ENCODE measurements at places on chromosomes 7 and 10.

- peaks cover 24% of the 10 kb centered on the region for H3K27me3 ChIP-seq
- peaks cover 14% of the 10 kb centered on the region for H3K4me1 ChIP-seq
- H3K36me3 ChIP-seq = no peaks in the 10 kb centered on the region
- DNase-seq = peak; percentile 65
- H3K4me3 ChIP-seq = peak overlapping the region; percentile 42
- H3K27ac ChIP-seq = no peak overlapping the region
These were observed 5.6 kb upstream of the DKK1 start for GRCh38 chr10:52308251-52309031.

- DNase-seq = no peak
- H3K27ac ChIP-seq = no peak overlapping the region
- no peaks in the 10 kb centered on the region for H3K36me3 ChIP-seq
- H3K4me1 ChIP-seq = no peaks in the 10 kb centered on the region
These were observed 90.1 kb downstream of the GRM3 start for GRCh38 chr7:86733783-86734182.

DNA sequence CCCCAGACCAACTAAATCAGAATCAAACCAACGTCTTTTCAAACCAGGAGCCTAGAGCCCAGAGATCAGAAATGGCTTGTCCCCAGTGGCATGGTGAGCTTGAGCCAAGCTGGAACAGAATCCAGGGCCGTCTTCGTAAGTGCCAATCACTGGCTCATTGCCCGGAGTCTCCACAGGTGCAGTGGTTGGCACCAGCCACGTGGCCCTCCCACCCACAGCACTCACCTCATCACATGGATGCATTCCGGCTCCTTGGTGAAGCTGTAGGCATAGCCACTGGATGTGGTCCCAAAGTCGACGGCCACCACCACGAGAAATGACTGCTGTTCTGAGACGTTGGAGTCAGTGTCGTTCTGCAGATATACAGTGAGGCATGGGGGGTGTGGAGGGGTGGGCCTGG, 37.4 kb downstream of the HSPA12A start:
- no peak overlapping the region for H3K4me3 ChIP-seq
- H3K27me3 ChIP-seq = no peaks in the 10 kb centered on the region
- no peak overlapping the region for H3K27ac ChIP-seq
- no peaks in the 10 kb centered on the region for H3K36me3 ChIP-seq

GRCh38 chr10:10902951-10903350, 114.7 kb upstream of the CELF2 start:
- no peaks in the 10 kb centered on the region for H3K27me3 ChIP-seq
- H3K36me3 ChIP-seq = no peaks in the 10 kb centered on the region
- no peak for DNase-seq
- H3K27ac ChIP-seq = no peak overlapping the region
- no peaks in the 10 kb centered on the region for H3K4me1 ChIP-seq

DNA sequence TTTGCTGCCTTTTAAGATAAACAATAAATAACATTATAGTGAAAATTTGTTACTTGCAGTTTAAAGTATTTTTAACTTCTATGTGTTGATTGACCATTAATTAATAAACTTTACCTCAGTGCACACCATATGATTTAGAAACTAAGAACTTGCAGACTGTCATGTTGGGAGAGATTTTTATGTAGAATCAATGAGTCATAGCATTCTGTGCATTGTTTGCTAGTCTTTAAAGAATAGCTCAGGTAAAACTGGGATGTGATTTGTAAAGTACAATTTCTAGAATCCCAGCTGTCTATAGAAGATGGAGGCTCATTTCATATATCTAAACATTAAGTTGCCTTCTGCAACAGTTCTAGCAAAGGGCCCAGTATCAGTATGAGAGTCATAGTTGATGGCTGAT, 199.6 kb upstream of the SEMA3A start:
- no peak overlapping the region for H3K4me3 ChIP-seq
- no peaks in the 10 kb centered on the region for H3K4me1 ChIP-seq
- no peaks in the 10 kb centered on the region for H3K36me3 ChIP-seq
- H3K27me3 ChIP-seq = no peaks in the 10 kb centered on the region
- no peak overlapping the region for H3K27ac ChIP-seq
- DNase-seq = no peak

- no peak for DNase-seq
- H3K4me1 ChIP-seq = peaks cover 59% of the 10 kb centered on the region
- H3K27ac ChIP-seq = peak overlapping the region; percentile 75
These were observed 608 bp downstream of the ENTPD7 start for GRCh38 chr10:99659868-99660366.

DNA sequence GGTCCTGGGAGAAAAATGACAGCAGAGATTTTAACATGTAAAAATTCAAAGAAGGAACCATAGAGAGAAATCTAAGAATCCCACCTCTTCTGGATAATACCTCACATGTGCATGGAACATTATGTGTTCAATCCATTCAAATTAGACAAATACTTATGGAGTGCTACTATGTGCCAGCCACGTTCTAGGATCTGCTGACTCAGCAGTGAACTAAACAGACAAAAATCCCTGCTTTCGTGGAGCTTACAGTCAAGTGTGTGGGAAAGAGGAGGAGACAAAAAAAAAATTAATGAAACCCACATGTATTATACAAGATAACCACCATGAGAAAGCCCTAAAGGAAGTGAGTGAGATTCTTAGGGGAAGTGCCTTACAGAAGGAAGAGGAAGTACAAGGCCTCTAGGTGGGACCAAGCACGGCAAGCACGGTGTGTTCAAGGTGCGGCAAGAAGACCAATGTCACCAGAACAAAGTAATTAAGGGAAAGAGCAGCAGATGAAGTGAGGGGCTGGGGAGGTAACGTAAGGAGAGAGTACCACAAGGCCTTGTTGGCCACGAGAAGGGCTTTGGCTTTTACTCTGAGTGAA, 71.0 kb downstream of the SLC25A13 start:
- H3K4me1 ChIP-seq = no peaks in the 10 kb centered on the region
- no peaks in the 10 kb centered on the region for H3K27me3 ChIP-seq
- no peak for DNase-seq

- peaks cover 28% of the 10 kb centered on the region for H3K36me3 ChIP-seq
- H3K4me1 ChIP-seq = peaks cover 39% of the 10 kb centered on the region
- peak overlapping the region; percentile 69 for H3K4me3 ChIP-seq
- H3K27ac ChIP-seq = peak overlapping the region; percentile 80
- no peaks in the 10 kb centered on the region for H3K27me3 ChIP-seq
These were observed 457 bp downstream of the PLOD3 start for GRCh38 chr7:101216860-101217387.

DNA sequence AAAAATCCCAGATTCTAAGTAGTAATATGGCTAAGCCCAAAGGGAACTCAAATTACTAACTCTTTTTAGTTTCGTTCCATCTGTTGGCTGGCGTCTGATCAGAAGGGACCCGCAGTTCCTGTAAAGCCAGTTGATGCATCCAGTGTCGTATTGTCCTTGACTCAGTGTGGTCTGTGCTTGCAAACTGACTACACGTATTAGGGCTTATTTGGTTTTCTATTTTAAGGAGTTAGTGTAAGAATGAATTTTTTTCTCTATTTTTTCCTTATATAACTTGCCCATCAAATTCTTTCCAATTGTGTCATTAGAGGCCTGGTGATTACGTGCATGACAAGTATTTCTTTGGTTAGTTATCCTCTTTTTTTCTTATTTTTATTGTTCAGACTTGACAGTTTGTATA, 9.7 kb downstream of the ABCA13 start:
- H3K4me3 ChIP-seq = no peak overlapping the region
- no peak for DNase-seq
- no peaks in the 10 kb centered on the region for H3K36me3 ChIP-seq
- H3K27me3 ChIP-seq = no peaks in the 10 kb centered on the region
- H3K4me1 ChIP-seq = no peaks in the 10 kb centered on the region
- no peak overlapping the region for H3K27ac ChIP-seq

GRCh38 chr7:73822319-73823173, 8.2 kb upstream of the CLDN4 start:
- no peak overlapping the region for H3K4me3 ChIP-seq
- peaks cover 13% of the 10 kb centered on the region for H3K4me1 ChIP-seq
- H3K27ac ChIP-seq = peak overlapping the region; percentile 66
- DNase-seq = peak; percentile 82

- H3K27ac ChIP-seq = no peak overlapping the region
- no peaks in the 10 kb centered on the region for H3K4me1 ChIP-seq
These were observed 88.1 kb downstream of the UNCX start for GRCh38 chr7:1320616-1321240.

- H3K27ac ChIP-seq = no peak overlapping the region
- peaks cover 16% of the 10 kb centered on the region for H3K4me1 ChIP-seq
- H3K4me3 ChIP-seq = no peak overlapping the region
- no peaks in the 10 kb centered on the region for H3K36me3 ChIP-seq
These were observed 99.7 kb upstream of the CAV2 start for GRCh38 chr7:116399819-116400218.

DNA sequence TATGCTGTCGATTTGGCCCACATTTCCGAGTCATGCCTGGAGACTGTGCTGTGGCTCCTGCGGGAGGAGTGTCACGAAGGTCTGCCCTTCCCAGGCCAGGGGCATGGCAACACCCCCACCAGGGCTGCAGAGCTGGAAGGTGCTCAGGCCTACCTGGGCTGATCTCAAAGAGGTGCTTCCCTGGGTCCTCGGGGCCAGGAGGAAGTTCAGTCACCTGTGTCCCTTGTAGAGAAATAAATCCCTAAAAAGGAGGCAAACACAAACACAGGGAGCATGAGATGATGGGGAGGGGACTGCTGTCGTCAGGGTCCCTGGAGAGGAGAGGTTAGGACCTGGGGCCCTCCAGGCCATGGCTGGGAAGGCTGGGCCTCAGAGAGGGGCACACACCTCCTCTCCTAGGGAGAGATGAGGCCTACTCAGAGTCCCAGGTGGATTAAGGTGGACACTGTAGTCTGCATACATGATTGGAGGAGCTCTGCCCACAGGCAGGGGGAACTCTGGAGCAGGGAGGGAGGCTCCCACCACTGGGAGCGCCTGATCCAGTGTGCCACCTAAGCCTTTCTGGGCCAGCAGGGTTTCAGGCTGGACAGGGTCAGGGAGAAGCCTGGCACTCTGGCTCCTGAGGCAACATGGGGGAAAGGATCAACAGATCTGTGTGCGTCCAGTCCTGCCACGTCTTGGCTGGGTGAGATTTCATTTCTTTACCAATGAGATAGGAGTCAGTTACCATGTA, 49.4 kb downstream of the ARHGAP22 start:
- peaks cover 3% of the 10 kb centered on the region for H3K4me1 ChIP-seq
- H3K4me3 ChIP-seq = no peak overlapping the region
- H3K27ac ChIP-seq = no peak overlapping the region
- DNase-seq = no peak
- H3K36me3 ChIP-seq = no peaks in the 10 kb centered on the region

- H3K27ac ChIP-seq = no peak overlapping the region
- no peak for DNase-seq
- no peak overlapping the region for H3K4me3 ChIP-seq
These were observed 119.8 kb upstream of the NPVF start for GRCh38 chr7:25348104-25348503.

- H3K4me1 ChIP-seq = peaks cover 8% of the 10 kb centered on the region
- H3K27ac ChIP-seq = no peak overlapping the region
- no peak for DNase-seq
- H3K36me3 ChIP-seq = no peaks in the 10 kb centered on the region
- no peak overlapping the region for H3K4me3 ChIP-seq
These were observed 195.1 kb upstream of the AUTS2 start for GRCh38 chr7:69403169-69403568.

DNA sequence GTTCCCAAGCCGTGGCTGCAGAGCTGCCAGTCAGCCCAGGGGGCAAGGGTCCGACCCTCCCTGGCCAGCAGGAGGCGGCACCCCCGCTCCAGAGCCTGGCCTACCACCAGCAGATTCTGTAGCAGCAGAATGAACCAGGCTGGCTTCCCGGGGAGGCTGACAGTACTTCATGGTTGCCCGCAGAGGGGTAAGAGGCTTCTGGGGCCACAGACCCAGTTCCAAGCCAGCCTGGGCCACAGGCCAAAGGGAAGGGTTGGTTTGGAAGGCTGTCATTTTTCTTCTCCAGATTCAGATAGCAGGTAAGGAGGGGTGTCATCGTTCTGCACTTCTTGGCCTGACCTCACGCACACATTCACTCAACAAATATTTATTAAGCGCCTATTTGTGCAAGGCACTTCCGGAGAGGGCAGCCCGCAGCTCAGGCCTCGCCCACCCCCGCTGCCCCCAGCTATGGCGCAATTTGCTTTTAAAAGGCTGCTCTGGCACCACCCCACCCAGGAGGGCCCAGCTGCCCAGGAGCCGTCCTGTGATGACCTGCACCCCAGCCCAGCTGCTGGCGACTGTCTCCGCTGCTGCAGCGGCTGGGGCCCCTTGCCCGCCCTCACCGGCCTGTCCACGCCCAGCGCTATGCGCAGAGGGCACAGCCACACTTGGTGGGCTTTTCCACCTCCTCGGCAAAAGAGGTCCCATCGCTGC, 168.5 kb downstream of the LCOR start:
- H3K27ac ChIP-seq = no peak overlapping the region
- no peak for DNase-seq
- no peaks in the 10 kb centered on the region for H3K27me3 ChIP-seq
- no peak overlapping the region for H3K4me3 ChIP-seq
- no peaks in the 10 kb centered on the region for H3K36me3 ChIP-seq
- H3K4me1 ChIP-seq = no peaks in the 10 kb centered on the region

Measured in suprapubic skin (tissue), 4 donors.